Activated T-cell treated with anti-CD3 and anti-CD28 coated beads, Interleukin-2, amount 50 U/mL, for 1 hour (primary cell): ENCODE measurements at places on chromosomes 12 and 14.

GRCh38 chr12:25459541-25459951, 93.5 kb downstream of the LMNTD1 start:
- DNase-seq = no peak

- no peak for DNase-seq
These were observed 74.6 kb downstream of the SLC38A4 start for GRCh38 chr12:46751173-46751572.

DNA sequence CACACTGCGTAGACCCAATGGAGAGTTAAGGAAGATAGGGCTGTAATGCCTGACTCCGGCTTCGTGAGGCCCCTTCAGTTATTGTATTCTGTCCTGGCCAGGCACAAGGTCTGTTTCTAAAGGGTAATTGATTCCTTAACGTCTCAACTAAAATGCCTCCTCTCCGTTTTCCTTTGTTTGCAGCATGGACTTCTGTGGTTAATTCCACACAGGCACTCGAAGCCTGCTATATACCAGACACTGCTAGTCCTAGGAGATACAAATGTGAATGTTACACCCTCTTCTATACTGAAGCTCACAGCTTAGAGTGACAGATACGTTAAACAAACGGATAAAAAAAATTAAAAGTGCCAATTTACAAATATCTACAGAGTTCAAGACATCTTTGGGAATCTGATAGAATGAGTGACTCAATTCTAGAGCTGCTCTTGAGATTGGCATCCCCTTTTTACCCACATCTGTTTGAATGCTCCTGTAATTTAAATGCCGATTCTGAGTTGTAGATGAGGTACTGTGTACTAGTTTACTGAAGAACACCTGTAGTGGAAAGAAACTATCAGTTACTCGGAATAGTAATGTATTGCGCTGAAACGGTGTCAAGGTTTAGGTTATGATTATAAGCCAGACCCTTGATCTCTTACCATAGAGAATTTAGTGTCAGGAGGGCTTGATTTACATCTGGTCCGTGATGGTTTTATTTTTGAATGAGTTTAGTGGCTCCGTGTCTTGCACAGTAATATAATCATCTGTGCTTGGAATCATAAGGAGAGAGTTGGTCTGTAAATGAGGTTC, 784 bp downstream of the PSMA6 start:
- DNase-seq = no peak

- DNase-seq = no peak
These were observed 1108.8 kb upstream of the SEL1L start for GRCh38 chr14:82642425-82642824.

- no peak for DNase-seq
These were observed 4.5 kb downstream of the RASSF8 start for GRCh38 chr12:25962932-25963525.

- DNase-seq = no peak
These were observed 15.0 kb upstream of the ETFBKMT start for GRCh38 chr12:31644536-31644935.

GRCh38 chr12:12505544-12506495, 56.8 kb downstream of the DUSP16 start:
- no peak for DNase-seq

DNA sequence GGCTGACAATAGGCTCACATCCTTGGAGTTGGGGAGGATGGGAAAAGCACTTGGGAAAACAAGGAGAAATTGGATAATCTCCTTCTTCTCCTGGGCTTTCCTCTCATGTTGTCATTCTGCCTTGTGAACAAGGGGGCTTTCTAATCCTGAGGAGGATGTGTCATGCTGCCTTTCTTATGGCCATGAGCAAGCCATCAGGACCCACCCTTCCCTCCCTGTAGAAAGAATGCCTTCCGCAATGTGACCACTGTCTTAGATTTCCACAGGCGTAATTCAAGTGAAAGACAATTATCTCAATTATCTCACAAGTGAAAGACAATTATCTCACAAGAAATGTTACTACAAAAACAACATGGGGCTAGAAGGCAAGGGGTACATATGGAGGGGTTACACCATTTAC, 3.0 kb upstream of the OR6S1 start:
- no peak for DNase-seq

- DNase-seq = no peak
These were observed 3.9 kb downstream of the AJUBA start for GRCh38 chr14:22978487-22978837.

DNA sequence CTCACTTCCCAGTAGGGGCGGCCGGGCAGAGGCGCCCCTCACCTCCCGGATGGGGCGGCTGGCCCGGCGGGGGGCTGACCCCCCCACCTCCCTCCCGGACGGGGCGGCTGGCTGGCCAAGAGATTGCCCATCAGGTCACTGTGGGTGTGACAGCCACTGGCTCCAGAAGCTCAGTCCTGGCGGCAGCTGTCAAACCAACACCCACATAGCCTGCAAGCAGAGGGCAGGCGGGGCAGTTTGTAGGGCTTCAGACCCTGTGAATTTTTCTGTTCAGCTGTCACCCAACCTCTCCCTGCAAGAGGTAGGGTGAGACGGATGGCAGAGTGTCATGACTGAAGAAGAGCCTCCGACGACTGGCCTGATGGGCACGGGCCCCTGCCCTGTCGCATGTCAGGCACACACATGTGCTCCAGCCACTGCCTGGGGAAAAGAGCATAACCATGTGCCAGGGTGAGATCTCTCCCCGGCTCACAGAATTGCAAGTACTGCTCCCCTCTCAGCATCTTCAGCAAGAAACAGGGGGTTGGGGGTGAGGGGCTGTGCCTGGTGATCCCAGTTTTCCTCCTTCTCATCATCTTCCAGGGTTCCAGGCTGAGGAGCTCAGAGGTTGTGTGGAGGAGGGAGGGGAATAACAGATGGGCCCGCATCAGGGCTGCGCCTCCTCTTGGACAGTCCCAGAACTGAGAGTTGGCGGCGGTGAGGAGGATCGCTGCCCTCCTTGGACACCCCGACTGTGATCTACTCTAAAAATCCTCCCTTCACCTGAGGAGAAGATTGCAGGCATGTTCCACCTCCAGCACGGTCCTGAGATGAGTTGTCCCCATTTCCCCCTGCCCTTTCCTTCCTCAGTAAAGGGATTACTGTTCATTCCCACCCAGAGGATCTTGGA, 11.2 kb upstream of the PRPH start:
- no peak for DNase-seq

DNA sequence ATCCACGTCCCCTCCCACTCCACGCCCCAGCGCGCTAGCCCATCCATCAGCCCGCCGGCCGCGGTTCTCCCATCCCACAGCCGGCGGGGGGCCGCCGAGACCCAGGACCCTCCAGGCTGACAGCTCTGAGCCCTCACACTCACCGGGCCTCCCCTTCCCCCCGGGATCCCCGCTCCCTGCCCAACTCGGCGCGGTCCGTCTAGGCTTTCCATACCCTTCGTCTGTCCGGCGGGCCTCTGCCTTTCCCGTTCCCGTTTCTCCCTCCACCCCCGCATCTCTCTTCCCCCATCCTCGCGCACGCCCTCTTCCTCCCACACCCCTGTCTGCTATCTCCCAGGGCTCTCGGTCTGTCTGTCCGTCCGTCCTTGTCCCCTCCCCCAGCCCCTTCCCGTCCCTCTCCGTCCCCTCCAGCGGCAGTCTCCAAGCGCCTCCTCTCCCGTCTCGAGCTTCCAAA, 726 bp downstream of the ZFHX2 start:
- no peak for DNase-seq

DNA sequence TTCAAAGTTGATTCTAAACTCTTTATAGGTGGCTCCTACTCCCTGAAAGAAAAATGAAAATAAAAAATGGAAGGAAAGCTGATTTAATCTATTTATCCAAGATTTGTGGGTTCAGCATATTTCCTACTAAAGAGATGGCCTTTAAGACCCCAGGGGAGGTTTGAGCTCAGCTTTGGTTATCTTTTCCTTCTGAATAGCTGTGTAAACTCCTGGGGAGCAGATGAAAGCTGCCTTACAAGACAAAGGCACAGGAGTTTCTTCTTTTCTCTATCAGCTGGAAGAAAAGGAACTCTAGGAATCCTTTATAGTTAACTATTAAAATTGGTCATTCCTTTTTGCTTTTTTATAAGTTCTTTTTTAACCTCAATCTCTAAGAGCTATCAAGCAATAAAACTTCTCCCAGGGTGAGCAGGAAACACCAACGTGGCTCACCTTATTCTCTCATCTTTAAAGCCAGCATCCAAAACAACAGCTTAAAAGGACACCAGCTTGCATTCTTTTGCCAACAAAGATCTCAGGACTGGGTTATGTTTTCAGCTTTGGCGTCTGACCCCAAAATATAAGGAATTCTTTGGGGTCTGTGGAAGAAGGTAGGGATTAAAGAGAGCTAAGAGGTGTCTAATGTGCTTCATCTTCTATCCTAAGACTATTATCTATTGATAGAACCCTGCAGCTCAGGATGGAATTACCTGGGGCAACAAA, 371.7 kb upstream of the KITLG start:
- DNase-seq = no peak

- DNase-seq = peak; percentile 78
These were observed at the start of gene FKBP11 for GRCh38 chr12:48925304-48926011. Gene FKBP11, minus strand, starts transcription at chr12:48925492. Its CDS starts 64 bp downstream, at chr12:48925428.

- no peak for DNase-seq
These were observed 63.3 kb downstream of the RIC8B start for GRCh38 chr12:106837782-106838181.

GRCh38 chr14:74474376-74474775, 18.7 kb downstream of the NPC2 start:
- no peak for DNase-seq

DNA sequence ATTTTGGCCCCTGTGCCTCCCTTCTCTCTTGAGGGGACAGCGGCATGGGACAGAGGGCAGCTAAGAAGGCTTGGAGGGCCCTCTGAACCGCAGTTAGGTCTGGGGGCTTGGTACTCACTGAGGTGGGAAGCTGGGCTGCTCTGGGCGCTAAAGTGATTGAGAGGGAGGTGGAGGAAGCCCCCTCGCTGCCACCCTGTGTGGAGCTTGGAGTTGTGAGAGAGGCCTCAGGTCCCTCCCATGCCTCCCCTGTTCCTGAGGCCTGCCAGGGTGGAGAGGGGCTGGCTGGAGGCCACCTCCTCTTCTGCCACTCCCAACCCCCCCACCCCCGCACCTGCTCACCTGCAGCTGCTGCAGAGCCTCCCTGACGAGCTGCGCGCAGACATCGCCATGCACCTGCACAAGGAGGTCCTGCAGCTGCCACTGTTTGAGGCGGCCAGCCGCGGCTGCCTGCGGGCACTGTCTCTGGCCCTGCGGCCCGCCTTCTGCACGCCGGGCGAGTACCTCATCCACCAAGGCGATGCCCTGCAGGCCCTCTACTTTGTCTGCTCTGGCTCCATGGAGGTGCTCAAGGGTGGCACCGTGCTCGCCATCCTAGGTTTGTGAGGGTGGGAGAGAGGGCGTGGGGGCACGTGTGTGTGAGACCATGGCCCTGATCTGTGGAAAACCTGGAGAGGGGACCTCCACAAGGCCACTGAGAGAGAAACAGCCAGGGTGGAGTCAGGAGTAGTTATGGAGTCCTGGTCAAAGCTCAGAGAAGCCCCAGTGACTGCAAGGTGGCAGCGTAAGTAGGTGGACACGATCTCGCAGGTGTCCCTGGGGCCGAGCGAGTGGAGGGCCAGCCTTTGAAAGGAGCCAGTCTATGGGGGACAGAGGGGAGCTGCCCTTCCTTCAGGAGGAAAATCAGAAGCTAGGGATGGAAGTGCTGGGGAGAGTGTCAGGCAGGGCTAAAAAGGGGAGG, 11.2 kb downstream of the KCNH3 start:
- DNase-seq = no peak

DNA sequence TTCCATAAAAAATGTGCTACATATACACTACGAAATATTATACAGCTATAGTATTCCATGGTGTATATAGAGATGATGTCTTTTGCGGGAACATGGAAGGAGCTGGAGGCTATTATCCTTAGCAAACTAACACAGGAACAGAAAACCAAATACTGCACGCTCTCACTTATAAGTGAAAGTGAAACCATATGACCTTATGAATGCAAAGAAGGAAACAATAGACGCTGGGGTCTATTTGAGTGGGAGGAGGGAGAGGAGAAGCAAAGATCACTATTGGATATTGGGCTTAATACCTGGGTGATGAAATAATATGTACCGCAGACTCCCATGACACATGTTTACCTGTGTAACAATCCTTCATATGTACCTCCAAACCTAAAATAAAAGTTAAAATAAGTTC, 142.8 kb downstream of the LRFN5 start:
- no peak for DNase-seq

DNA sequence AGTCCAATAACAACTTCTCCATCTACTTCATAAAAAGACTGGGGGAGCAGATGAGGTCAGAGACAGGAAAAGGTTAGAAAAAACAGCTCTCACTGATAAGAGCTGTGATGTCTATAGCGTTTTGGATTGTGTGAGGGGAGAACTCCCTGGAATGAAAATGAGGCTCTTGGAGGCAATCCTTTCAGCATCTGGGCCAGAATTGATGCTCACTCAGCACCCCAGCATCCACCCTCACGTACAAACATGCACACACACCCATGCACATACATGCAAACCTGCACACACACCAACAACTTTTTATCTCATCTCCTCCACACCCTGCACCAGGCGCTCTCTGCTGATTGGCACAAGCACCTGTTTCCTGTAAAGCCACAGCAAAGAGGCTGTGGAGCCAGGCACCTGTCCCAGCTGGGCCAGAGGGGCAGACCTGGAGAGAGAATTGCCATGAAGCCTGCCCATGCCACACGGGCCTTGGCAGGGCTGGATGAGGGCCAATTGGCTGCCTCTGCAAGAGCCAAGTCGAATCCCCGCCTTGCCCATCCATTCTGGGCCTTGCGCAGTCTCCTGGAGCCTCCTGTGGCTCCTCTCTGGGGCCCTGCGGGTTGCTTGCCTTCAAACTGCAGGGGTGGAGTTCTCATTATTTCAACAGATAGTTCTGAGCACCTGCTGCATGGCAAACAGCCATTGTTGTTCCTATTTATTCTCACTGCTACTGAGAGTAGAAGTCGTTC, 53.1 kb downstream of the SYNE3 start:
- DNase-seq = peak; percentile 51

- no peak for DNase-seq
These were observed 22.1 kb downstream of the RAB35 start for GRCh38 chr12:120094485-120094884.

- no peak for DNase-seq
These were observed 37.0 kb upstream of the LRIG3 start for GRCh38 chr12:58957298-58957697.

DNA sequence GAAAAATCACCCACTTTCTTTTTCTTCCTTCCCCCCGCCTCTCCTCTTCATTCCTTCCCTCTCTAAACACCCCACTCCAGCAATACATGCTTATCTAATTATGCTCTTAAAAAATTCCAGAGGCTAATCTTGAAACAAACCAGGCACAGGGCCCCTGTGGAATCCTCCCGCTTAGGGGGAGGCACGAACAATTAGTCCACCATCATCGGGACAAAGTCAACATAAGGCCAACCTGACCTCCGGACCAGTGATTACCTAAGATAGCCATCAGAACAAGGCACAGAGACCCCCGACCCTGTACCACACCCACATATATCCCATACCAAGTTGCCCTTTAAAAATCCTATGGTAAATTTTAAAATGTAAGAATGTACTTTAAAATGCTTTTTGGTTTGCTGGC, 47.1 kb downstream of the KIF21A start:
- DNase-seq = no peak

- DNase-seq = no peak
These were observed 249.0 kb downstream of the GLT1D1 start for GRCh38 chr12:129102233-129102632.
